Mesothelial cell of epicardium (in vitro differentiated cells): ENCODE measurements at places on chromosomes 11 and 22. TPM values are rescaled to one million over a fixed set of nuclear protein-coding genes. Genes with fewer than 3 reads are reported as not detected.

Gene MOGAT2
- not detected in 3 replicates for total RNA-seq

Gene NRGN
- total RNA-seq = 2.7 to 2.9 TPM (median 2.7 TPM) in 3 replicates

Gene GLYATL2
- total RNA-seq = not detected in 3 replicates

Gene KRTAP5-8
- total RNA-seq = 0.18 to 0.73 TPM (median 0.25 TPM) in 3 replicates

Gene IL18
- total RNA-seq = 0.24 to 0.31 TPM (median 0.29 TPM) in 3 replicates

Gene RPUSD4
- total RNA-seq = 41.6 to 42.7 TPM (median 42.0 TPM) in 3 replicates

DNA sequence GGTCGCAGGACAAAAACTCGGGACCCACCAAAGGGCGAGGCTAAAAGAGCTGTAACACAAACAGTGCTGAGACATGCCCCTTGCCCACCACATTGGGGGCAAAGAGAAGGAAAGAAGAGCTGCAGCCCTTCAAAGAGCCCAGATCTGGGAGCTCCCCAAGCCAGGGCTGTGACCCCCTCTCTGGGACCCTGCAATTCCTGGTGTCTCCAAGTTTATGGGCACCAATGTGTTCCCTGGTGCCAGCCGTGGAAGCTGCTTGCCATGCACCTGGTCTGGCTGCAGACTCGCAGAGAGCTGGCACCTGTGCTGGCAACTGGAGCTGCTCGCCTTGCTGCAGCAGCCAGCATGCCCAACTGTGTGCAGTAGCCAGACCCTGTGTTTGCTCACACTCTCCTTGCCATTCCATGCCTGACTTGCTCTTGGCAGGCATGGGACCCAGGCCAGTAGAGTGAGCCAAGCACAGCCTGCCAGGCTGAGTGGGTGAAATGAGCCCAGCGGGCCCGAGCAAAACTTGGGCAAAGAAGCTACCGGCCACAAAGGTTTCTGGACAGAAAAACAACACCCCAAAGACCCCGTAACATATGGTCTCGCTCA is 16.0 kb downstream of the RRP8 start:
- DNase-seq = no peak
- H3K27ac ChIP-seq = no peak overlapping the region
- no peak overlapping the region for H3K4me3 ChIP-seq
- peaks cover 27% of the 10 kb centered on the region for H3K36me3 ChIP-seq
- H3K4me1 ChIP-seq = no peaks in the 10 kb centered on the region

DNA sequence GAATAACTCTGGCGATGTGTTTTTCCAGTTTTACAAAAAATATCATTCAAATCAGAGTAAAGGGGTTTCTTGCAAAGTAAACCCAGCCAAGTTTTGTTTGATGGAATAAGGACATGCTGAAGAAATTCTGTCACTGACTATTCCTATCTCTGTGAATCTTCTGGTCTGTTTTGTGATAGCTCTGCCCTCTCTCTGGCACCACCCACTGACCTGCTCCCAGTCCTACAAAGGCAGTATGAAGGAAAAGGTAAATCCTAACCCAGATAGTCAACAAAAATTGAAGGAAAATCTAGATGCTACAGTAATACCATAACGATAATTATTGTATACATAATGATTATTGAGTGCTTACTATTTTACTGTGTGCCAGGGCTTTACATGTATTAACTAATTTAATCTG is 76.3 kb upstream of the TP53AIP1 start:
- peaks cover 3% of the 10 kb centered on the region for H3K36me3 ChIP-seq
- DNase-seq = no peak
- H3K27ac ChIP-seq = no peak overlapping the region
- peaks cover 14% of the 10 kb centered on the region for H3K4me1 ChIP-seq
- no peaks in the 10 kb centered on the region for H3K27me3 ChIP-seq

GRCh38 chr11:19345519-19345847 is 104.7 kb upstream of the E2F8 start:
- peaks cover 13% of the 10 kb centered on the region for H3K4me1 ChIP-seq
- peak overlapping the region; percentile 56 for H3K4me3 ChIP-seq
- peak; percentile 42 for DNase-seq
- H3K27ac ChIP-seq = no peak overlapping the region
- H3K36me3 ChIP-seq = no peaks in the 10 kb centered on the region
- peaks cover 100% of the 10 kb centered on the region for H3K27me3 ChIP-seq

DNA sequence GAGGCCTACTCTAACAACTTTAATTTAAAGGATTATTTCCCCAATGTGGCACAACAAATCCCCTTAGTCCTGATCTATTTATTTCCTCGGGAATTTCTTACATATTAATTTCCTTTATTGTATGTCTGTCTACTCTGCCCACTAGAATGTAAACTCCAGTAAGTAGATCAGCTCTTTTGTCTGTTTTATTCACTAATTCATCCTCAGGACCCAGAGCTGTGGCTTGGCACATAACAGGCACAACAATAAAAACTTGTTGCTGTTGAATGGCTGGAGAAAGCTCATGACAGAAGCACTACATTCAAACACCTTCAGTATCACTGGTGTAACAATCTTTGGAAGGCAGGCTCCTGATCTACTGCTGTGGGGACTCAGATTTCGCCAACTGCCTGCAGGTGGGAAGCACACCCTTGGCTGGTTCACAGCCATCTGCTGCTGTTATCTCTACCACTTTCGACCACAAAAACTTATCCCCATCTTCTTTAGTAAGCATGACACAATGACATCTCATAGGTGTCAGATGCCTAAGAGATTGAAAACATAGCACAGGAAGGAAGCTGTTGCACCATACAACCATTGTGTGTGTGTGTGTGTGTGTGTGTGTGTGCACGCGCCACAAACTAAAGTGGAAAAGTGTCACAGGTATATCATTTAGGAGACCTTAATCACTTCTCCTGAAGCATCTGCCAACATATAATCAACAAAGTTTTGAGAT is 11.9 kb downstream of the HIRA start:
- DNase-seq = no peak
- peaks cover 2% of the 10 kb centered on the region for H3K4me1 ChIP-seq
- H3K36me3 ChIP-seq = peaks cover 11% of the 10 kb centered on the region
- no peak overlapping the region for H3K4me3 ChIP-seq
- no peaks in the 10 kb centered on the region for H3K27me3 ChIP-seq

- DNase-seq = no peak
- no peak overlapping the region for H3K27ac ChIP-seq
- H3K27me3 ChIP-seq = peaks cover 36% of the 10 kb centered on the region
- H3K36me3 ChIP-seq = no peaks in the 10 kb centered on the region
- no peak overlapping the region for H3K4me3 ChIP-seq
- peaks cover 5% of the 10 kb centered on the region for H3K4me1 ChIP-seq
Observed at GRCh38 chr22:26845021-26845743, 187.8 kb downstream of the MIAT start.

- no peaks in the 10 kb centered on the region for H3K4me1 ChIP-seq
- no peak for DNase-seq
- no peak overlapping the region for H3K4me3 ChIP-seq
- no peaks in the 10 kb centered on the region for H3K27me3 ChIP-seq
- no peak overlapping the region for H3K27ac ChIP-seq
Observed at GRCh38 chr11:3021125-3021524, 29.0 kb upstream of the NAP1L4 start.

DNA sequence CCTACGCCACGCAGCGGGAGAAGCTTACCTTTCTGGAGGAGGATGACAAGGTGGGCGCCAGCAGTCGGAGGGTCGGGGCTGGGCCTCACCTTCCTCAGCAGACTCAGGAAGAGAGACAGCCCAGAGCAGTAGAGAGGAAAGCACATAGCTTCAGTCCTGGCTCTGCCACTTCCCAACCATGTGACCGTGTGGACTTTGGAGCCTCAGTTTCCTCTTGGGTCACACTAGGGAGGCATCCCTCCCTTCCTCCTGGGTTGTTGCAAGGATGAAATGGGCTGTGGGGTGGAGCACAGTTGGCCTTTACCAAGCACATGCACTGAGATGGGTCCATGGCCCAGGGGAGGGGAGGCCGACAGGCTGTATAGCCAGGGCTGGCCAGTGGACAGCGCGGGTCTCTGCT is 12.9 kb downstream of the DPP3 start:
- H3K27me3 ChIP-seq = no peaks in the 10 kb centered on the region
- peaks cover 11% of the 10 kb centered on the region for H3K36me3 ChIP-seq
- no peak overlapping the region for H3K4me3 ChIP-seq
- no peaks in the 10 kb centered on the region for H3K4me1 ChIP-seq

DNA sequence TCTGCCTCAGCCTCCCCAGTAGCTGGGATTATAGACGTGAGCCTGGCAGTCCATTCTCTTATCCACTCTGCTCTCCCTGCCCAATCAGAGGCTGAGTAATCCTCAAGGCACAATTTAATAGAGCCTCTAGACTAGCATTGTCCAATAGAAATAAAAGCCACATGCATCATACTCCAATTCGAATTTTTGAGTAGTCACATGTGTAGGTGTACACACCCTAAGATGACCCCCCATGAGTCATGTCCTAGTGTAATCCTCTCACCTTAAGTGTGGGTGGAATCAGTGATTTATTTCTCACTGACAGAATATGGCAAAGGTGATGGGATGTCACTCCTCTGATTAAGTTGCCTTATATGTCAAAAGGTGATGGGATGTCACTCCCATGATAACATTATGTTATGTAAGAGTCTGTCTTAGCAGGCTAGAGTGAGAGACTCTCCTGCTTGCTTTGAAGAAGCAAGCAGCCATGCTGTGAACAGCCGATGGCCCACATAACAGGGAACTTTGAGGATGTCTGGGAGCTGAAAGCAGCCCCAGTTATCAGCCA is 61.3 kb downstream of the MN1 start:
- H3K36me3 ChIP-seq = peaks cover 3% of the 10 kb centered on the region
- no peak overlapping the region for H3K27ac ChIP-seq
- H3K4me1 ChIP-seq = peaks cover 13% of the 10 kb centered on the region
- no peak overlapping the region for H3K4me3 ChIP-seq
- peaks cover 50% of the 10 kb centered on the region for H3K27me3 ChIP-seq

DNA sequence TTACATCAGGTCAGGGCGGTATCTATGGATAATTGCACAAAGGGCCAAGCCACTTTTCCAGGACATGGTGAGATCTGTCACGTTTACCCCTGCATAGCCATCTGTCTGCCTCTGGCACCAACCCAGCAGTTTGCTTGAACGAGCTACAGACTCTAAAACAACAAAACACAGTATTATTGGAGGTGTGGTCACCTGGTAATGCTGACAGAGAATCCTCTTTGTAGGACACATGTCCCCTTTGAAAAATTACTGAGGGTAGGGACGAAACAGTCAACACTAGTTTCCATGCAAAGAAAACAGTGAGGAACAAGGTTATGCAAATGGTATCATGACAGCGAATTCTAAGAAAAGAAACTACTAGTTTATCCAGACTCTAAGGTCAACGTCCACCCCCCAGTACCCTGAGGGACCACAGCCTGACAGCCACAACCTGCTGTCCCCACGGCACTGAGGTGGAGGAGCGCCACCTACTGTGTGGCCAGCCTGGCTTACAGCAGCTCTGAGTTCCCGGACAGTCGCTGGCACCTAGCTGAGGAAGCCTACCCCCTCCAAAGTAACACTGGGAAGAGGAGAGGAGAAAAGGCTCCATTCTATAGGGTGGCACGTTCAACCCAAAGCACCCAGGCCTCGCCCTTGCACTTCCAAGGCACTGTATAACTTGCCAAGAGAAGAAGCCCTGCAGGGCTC is 117.4 kb upstream of the BID start:
- peaks cover 28% of the 10 kb centered on the region for H3K36me3 ChIP-seq
- H3K4me3 ChIP-seq = no peak overlapping the region
- H3K27ac ChIP-seq = no peak overlapping the region
- no peaks in the 10 kb centered on the region for H3K4me1 ChIP-seq

GRCh38 chr22:29744902-29745301 is 21.9 kb downstream of the ZMAT5 start:
- peaks cover 17% of the 10 kb centered on the region for H3K36me3 ChIP-seq
- DNase-seq = no peak
